Left renal cortex interstitium (tissue), 4 donors: ENCODE measurements at places on chromosomes 3 and 15. TPM values are rescaled to one million over a fixed set of nuclear protein-coding genes. Genes with fewer than 3 reads are reported as not detected.

Gene MKRN2OS
- polyA plus RNA-seq, result 1.4 TPM

Gene TMEM207
- 17.3 TPM for polyA plus RNA-seq

Gene TMPRSS7
- 0.07 TPM for polyA plus RNA-seq

Gene FRMD5
- polyA plus RNA-seq, result 1.3 TPM

Gene DHX36
- 68.3 TPM for polyA plus RNA-seq

Gene LSAMP
- 15.0 TPM for polyA plus RNA-seq

Gene PAQR5
- 34.0 TPM for polyA plus RNA-seq

Gene ZNF280D
- polyA plus RNA-seq, result 46.6 TPM
